BJ (cell line): ENCODE measurements at places on chromosomes 12 and 14. TPM values are rescaled to one million over a fixed set of nuclear protein-coding genes. Genes with fewer than 3 reads are reported as not detected.

GRCh38 chr12:113416091-113416754 lies 6.0 kb upstream of the SDSL start:
- DNase-seq, result no peak

DNA sequence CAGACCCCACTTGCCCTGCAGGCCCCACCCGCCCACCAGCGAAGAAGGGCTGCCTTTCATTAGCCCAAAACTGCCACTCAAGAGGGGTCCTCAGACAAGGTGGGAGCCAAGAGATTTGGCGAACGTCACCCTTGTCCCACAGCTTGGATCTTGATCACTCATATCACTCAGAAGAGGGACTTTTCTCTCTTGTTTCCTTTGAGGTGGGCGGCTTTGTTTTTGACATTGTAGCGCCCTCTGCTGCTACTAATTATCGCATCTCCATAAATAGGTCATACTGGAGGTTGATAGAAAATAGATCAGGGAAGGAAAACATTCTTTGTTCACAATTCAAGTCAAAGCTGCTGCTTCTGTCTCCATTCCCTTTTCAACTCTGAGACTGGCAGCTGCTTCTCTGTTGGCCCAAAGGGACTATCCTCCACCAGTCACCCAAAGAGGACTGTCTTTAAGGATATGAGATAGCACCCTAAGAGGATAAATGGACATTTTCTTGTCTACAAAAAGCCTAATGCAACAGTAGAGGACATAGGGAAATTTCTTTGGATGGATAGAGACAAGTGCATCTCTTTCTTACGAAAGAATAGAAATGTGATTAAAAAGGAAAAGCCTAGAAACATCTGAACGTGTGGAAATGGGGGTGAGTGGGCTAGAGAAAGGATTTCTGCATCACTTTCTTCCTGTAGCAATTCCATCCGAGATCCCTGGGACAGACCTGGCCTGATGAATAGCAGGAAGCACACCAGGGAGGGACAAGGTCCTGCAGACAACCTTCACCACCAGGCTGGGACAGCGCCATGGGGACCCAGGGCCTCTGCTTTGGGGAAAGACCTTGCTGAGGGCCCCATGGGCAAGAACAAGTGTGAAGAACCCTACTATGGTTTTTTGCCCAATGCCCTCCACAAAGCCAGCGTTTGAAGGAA lies 115.8 kb downstream of the DAD1 start:
- no peak for DNase-seq

Gene DPY19L2
- polyA plus RNA-seq, result 2.2 and 3.8 TPM in 2 replicates

Gene HCAR3
- polyA plus RNA-seq, result not detected in 2 replicates

Gene KIF21A
- polyA plus RNA-seq, result 0.69 and 2.1 TPM in 2 replicates

Gene CEP170B
- polyA plus RNA-seq, result 5.4 and 8.0 TPM in 2 replicates

- peak; percentile 46 for DNase-seq
Measured at GRCh38 chr12:77189458-77189857, 124.1 kb upstream of the E2F7 start.

- DNase-seq, result no peak
Measured at GRCh38 chr14:76208340-76208739, 56.6 kb downstream of the GPATCH2L start.

GRCh38 chr12:25625146-25625545 lies 72.1 kb upstream of the LMNTD1 start:
- no peak for DNase-seq

Gene ACOT6
- not detected in 2 replicates for polyA plus RNA-seq

DNA sequence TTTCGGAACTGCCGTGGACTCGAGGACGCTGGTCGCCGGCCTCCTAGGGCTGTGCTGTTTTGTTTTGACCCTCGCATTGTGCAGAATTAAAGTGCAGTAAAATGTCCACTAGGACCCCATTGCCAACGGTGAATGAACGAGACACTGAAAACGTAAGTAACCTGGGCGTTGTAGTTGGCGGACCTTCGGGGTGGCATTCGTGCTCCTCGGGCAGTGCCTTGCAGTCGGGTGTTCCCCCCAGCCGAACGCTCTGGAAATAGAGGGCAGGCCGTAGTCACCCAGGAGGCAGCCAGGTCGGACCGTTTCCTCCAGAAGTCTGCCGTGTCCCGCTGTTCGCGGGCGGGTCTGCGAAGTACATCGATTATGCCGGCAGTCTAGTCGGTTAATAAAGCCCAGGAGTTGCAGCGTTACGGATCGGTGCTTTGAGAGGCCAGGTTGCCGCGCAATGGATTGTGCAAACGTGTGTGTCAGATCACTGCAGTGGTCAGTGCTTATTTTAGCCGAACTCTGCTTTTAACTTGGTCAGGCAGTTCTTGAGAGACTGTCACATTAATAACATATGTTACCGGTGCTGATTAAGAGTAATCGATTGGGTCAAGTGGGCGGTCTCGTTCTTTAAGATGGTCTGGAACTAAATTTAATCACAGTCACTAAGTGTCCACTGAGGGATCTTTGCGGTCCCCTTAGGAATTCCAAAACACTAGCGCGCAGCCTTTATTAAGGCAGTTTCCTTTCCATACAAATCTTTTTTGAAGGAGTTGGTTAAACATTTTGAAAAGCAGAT lies 906 bp downstream of the MARK3 start:
- no peak for DNase-seq

DNA sequence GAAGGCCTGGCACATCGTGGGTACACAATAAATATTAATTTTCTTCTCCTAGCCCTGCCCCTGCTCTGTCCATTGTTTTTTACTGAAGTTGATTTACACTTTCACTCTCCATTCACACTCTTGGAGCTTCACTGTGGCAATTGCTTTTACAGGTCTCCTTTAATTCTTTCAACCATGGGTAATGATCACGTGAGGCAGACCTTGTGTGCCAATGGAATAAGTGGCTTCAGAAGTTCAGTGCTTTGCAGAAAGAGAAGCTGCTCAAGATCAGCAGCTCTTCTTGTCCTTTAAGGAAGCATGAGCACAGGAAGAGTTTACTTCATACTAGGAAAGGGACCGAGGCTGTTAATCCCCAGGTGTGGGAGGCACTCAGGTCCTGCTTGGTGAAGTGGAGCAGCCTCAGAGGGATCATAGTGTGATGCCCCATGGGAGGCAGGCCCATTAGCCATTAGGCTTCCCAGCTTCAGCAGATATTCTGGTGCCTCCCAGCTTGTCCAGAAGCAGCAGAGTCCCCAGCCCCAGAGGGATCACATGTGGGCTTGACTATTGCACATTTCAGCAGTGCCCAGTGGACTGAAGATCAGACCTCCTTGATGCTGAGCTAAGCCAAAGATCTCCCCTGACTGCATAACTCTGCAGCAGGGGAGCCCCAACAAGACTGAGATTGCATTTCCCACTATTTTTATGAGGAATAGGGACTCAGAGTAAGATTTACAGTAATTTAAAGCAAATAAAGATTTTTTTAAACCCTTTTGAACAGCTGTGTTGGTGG lies 5.0 kb upstream of the SLC35F4 start:
- DNase-seq, result no peak

Gene SAMD15
- polyA plus RNA-seq, result 0.34 and 1.4 TPM in 2 replicates

DNA sequence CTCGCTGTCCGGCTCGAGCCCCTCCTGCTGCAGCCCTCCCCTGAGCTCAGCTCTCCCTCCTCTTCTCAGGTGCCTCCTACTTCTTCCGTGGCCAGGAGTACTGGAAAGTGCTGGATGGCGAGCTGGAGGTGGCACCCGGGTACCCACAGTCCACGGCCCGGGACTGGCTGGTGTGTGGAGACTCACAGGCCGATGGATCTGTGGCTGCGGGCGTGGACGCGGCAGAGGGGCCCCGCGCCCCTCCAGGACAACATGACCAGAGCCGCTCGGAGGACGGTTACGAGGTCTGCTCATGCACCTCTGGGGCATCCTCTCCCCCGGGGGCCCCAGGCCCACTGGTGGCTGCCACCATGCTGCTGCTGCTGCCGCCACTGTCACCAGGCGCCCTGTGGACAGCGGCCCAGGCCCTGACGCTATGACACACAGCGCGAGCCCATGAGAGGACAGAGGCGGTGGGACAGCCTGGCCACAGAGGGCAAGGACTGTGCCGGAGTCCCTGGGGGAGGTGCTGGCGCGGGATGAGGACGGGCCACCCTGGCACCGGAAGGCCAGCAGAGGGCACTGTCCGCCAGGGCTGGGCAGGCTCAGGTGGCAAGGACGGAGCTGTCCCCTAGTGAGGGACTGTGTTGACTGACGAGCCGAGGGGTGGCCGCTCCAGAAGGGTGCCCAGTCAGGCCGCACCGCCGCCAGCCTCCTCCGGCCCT lies 22.8 kb downstream of the MMP17 start:
- DNase-seq, result no peak

Gene CDKN3
- polyA plus RNA-seq, result 28.7 and 55.1 TPM in 2 replicates

- DNase-seq, result no peak
Measured at GRCh38 chr14:59711080-59711479, 134.5 kb upstream of the CCDC175 start.

Gene TAS2R43
- polyA plus RNA-seq, result not detected in 2 replicates

DNA sequence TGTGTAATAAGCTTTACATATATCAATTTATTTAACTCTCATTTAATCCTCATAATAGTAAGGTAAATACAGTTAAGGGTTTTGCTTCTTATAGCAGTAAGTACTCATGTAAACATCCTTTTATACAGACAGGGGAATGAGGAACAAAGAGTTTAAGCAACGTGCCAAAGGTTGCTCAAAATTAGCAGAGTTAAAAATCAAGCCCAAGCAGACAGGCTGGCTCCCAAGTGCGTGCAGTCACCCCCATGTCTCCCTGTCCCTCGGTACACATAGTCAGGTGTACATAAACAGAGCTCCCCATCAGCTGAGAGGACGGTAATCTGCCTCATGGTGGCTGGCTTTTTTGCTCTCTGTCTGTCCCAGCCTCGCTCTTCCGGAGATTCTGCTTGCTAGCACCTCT lies 126.4 kb downstream of the DERA start:
- no peak for DNase-seq

Gene MYF5
- not detected in 2 replicates for polyA plus RNA-seq

GRCh38 chr14:76473481-76474263 lies 97.7 kb downstream of the ESRRB start:
- DNase-seq, result no peak

Gene LEMD3
- polyA plus RNA-seq, result 4.7 and 8.7 TPM in 2 replicates
